ENCODE measurements at places on chromosomes 4 and X.

DNA sequence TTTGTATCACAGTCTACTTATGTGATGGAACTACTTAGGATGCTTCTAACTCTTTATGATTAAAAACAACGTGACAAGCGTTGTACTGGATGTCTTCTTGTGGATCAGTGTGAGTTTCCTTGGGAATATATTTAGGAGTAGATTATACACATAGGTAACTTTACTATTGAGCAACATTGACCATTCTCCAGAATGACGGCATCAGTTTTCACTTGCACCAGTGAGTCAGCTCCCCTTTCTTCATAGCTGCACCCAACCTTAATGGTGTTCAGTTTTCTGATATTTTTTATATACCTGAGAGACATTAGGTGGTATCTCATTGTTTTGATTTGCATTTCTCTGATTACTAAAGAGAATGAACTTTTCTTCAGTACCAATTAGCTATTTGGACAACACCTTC is 343.9 kb downstream of the ADGRL3 start:
- no peak for DNase-seq

DNA sequence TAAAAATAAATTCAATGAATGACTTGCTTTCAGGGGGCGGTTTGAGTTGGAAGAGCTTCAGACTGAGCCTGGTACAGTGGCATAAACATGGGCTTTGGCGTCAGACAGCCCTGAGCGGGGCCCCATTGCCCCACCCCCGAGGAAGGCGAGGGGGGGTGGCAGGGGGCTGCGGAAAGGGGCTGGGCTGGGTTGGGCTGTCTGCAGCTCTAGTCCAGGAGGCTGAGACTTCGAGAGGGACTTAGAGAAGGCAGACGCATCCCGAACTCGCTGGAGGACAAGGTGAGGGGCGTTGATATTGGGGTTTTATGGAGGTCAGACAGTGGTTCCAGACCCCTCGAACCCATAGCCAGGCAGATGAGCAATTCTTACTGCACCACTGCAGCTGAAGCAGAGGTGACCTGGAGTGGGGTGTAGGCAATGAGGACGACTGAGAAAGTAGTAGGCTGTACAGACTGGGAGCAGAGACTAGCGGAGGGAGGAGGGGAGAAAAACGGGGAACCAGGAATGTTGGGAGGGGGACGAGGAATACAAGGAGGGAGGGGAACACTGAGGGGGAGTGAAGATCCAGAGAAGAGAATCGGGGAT is at the start of gene MAGED2:
MAGED2 (plus strand) TSS at position 222 of the 585 bp plus-strand sequence. CDS start 1,587 bp downstream, outside the sequence.
- peak; percentile 32 for DNase-seq

GRCh38 chrX:131061306-131061705 is 3.2 kb downstream of the ARHGAP36 start:
- no peak for DNase-seq

- no peak for DNase-seq
Observed at GRCh38 chr4:7772711-7773385, 166.8 kb downstream of the AFAP1 start.

DNA sequence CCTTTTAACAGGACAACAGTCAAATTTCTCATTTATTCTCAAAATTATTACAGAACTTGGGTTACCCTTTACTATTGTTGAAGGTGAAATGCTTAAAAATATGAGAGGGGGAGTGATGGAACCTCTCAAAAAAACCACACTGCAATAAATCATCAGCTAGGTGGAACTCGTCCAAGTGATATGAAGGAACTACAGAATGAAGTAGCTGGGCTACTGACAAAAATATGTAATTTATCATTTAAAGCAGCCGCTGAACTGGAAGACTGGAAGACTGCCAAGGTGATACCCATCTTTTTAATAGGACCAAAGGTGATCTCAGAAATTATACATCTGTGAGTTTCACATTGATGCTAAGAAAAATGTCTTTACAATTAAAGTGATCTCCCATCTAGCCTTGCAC is 597.7 kb upstream of the TENM3 start:
- no peak for DNase-seq

DNA sequence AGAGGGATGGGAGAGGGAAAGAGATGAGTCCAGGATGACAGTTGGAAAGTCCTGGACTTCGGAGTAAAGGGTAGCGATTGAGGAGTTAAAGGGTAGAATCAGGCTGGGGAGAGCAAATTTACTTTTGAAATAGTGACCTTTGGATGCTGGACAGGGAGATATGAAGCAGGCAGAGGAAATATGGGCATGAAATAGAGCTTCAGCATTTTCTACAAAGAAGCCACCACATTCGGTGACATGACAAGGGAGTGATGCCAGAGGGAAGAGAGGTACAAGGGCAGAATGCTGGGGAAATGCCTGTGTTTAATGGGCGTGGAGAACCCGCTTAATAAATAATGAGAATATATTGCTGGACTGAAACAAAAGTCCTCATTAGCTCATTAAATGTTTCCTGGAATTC is 92.7 kb downstream of the TBL1X start:
- no peak for DNase-seq

GRCh38 chr4:7189066-7189465 is 3.3 kb upstream of the SORCS2 start:
- no peak for DNase-seq

DNA sequence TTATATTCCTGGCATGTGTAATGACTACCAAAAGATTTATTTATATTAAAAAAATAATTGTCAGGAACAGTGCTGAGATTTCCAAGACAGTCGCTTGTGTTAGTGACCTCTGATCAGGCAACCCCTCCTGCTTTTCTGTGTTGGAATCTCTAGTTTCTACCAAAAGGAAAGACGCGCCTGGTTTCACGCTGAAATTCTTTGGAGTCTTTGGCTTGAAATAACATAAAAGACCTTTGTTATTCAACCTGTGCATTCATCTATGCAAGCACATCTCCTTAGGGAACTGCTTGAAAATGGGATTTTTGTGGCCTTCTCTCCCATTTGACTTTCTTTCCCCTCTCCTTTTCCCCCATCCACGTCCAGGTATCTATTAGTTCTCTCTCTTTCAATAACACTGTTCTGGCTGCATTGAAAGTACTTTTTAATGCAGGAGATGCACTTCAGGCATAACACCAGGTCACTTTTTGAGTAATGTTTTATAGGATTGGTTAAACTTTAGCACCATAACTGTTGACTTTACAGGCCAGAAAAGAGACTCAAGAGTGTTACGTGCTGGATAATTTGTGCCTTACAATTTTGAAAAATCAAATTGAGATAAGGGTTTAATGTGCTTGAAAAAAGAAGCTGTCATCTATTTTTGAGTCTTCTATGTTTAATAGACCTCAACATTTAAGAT is 172.7 kb downstream of the GPAT3 start:
- DNase-seq, result no peak

DNA sequence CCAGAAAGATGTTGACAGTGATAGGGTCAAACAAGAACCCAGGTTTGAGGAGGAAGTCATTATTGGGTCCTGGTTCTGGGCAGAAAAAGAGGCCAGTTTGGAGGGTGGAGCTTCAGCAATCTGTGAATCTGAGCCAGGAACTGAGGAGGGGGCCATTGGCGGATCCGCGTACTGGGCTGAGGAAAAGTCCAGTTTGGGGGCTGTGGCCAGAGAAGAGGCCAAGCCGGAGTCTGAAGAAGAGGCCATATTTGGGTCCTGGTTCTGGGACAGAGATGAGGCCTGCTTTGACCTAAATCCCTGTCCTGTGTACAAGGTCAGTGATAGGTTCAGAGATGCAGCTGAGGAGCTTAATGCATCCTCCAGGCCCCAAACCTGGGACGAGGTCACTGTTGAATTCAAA is 3.7 kb downstream of the GPRASP2 start:
- no peak for DNase-seq

- no peak for DNase-seq
Observed at GRCh38 chr4:180550106-180550505, 1693.1 kb upstream of the TENM3 start.

GRCh38 chrX:109343671-109344070 is 138.2 kb downstream of the GUCY2F start:
- DNase-seq, result no peak

GRCh38 chrX:88903989-88904718 is 157.1 kb downstream of the CPXCR1 start:
- no peak for DNase-seq
